ENCODE measurements at places on chromosomes 6 and 20.

GRCh38 chr20:50320901-50321796 is 130.5 kb downstream of the CEBPB start:
- DNase-seq, result no peak

GRCh38 chr6:108222064-108222463 is 38.8 kb downstream of the SNX3 start:
- DNase-seq, result no peak

GRCh38 chr6:11278207-11278559 is 45.7 kb upstream of the NEDD9 start:
- no peak for DNase-seq

DNA sequence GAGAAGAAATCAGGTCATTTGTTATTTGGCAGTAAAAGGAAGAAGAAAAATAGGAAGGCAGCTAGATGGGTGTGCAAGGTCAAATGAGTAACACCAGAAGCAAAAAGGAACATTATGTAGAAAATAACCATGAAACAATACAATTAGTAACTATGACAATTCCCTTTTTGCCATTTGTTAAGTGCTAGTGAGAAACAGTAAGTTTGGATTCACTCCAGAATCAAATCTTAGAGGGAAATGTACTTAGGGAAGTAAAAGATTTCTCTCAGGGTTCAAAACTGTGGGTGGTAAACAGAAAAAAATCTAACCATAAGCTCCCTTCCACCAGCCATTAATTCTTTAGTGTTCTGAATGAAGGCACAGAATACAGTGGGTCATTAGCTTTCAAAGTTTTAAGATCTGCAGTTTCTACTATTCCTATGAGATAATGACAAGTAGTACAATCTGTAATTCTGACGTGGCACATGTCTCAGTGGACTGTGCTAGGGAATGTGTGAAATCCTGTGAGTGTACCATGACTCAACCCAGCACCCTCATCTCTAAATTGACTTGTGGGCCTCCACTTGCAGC is 17.1 kb downstream of the REPS1 start:
- no peak for DNase-seq

GRCh38 chr6:118813775-118814174 is 80.2 kb upstream of the ASF1A start:
- DNase-seq, result no peak

GRCh38 chr20:934186-934840 is 18.2 kb upstream of the ANGPT4 start:
- DNase-seq, result no peak

- no peak for DNase-seq
Measured at GRCh38 chr20:46023148-46023484, 5.9 kb upstream of the SLC12A5 start.

DNA sequence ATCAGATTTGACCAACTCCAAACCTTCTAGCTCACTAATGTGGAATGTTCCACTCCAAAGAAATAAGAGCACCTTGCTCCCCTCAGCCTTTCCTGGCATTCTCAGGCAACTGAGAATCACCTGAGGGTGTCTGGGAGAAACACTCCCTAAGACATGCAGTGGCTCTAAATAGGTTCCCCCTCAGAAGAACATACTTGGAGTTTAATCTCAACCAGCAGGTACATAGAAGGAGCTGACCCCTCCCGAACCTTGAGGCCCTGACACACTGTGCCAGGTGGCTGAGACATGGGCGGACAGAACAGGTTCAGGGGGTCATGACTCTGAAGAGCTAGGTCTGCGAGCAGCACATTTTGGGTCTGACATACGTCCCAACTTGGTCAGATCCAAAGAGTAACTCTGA is 107.6 kb upstream of the MAP3K4 start:
- no peak for DNase-seq

DNA sequence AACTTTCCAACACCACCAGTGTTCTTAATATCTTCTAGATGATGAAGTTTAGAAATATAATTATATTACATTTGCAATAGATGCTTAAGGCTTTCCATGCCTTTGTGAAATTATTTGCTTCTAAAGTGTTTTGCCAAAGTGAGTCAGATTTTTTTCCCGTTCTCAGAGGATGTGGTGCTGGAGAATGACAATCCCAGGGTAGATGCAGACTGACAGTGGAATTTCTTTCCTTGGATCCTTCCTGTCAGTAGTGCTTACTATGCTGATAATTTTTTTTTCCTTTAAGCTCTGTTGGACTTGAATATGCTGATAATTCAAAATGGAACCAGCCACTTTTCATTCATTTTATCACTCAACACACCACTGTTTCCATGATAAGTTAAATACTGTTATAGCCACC is 59.9 kb upstream of the SOX4 start:
- no peak for DNase-seq

DNA sequence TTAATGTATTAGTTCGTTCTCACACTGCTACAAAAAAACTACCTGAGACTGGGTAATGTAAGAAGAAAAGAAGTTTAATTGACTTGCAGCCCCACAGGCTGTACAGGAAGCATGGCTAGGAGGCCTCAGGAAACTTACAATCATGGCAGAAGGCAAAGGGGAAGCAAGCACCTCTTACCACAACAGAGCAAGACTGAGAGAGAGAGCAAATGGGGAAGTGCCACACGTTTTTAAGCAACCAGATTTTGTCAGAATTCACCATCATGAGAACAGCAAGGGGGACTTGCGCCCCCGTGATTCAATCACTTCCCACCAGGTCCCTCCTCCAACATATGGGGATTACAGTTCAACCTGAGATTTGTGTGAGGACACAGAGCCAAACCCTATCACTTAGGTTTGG is 70.8 kb upstream of the SRSF6 start:
- DNase-seq, result no peak

DNA sequence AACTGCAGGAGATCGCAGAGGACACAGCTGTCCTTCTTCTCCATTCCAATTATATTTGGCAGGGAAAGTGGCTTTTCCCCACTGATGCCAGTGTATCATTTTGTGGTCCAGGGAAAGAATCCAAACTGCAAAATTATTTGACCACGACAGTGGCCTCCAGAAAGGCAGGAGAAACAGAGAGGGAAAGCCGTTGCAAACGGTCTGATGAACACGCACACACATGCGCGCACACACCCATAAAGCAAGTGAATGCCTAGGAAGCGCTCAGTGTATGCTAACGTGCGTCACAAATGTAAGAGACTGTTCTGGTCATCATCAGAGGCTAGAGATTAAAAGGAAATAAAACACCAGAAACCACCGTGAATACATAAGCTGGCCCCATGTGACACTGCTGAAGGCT is 54.0 kb downstream of the NPEPL1 start:
- DNase-seq, result no peak

GRCh38 chr6:13156381-13156780 is 172.0 kb downstream of the TBC1D7 start:
- no peak for DNase-seq

DNA sequence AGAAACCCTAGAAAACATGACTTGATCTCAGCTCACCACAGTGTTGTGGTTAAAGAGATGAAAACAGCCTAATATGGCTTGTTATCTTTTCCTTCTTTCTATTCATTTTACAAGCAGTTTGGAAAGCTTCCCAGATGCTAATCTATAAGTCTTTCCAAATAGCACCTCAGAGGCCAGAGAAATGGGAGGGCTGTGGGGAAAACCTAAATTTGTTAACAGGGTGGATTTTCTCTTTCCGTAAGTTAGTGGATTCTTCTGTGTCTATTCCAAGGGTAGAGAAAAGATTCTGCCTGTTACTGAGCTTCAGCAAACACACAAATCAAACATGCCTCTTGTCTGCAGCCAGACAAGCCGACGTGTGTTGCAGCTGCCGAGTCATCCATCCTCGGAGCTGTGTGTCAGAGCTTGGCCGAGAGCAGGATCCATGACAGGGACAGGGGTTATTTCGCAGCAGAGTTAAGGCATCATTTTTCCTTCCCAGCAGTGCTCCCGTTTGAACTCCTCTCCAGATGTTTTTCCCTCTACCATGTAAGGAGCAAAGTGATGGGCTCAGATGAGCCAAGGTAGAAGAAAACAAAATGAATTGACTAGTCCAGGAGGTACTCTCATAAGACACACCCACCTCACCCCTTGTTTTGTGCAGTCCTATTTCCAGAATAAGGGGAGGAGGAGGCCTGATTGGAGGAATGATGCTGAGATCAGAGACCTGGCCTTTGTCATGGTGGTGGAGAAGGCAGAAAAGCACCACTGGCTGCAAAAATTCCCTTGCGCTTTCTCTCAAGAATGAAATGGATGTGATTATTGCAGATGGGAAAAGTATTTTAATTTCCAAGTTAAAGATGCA is 560.0 kb downstream of the C6orf118 start:
- DNase-seq, result no peak

DNA sequence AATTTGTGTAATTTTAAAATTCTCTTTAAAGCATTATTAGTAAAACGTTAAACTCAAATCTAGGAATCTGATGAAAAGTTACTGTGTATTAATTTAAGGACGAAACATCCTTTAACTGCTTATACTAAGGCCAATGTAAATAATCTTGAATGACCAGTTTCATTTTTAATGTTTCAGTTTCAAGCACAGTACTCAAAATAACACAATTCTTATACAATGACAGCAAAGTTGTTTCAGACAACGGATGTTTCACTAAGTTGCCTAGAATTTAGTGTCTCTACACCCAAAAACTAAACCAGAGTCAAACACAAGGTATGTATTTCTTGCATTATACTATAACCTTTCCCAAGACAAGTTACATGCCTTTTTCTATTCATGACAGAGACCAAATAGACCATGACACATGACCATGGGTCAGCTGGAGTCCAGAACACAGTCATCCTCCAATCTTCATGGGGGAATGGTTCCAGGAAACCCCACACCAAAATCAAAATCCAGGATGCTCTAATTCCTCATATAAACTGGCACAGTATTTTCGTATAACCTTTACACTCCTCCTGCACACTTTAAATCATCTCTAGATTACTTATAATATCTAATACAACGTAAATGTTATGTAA is 7.7 kb downstream of the PHIP start:
- DNase-seq, result no peak

DNA sequence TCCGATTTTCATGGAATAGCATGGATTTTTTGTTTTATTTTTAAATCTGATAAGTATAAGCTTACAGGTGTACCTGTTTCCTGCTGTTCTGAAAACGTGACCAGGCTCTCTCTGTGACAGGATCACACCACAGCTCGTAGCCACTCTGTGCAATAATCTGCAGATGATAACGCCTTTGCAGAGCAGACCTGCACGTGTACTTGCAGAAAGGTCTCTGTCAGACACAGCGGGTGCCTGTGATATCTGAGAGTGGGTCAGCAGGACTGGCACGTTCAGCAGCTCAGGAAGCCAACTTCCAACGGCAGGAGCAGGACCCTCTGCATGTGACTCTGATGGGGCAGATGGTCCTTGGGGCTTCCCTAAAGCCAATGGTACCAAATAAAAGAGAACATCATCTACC is 68.6 kb upstream of the HDDC2 start:
- no peak for DNase-seq

DNA sequence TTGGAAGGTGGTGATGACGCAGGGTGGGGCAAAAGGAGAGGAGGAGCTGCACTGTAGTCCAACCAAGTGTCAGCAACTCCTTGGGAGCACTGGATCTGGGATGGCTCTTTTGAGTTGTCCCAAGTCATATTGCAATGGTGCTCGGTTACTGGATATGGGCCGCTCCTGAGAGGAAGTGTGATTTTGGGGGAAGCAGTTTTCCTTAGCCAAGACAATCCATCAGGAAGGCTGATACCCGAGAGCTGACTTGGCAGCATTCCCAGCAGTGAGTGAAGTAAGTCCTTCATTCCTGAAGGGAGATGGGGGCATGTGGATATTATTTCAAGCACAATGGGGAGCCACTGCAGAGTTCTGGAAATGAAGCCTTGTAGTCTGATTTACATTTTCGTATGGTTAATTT is 354.1 kb downstream of the RFPL4B start:
- no peak for DNase-seq

- no peak for DNase-seq
Measured at GRCh38 chr6:41798901-41799558, 11.5 kb downstream of the TOMM6 start.

DNA sequence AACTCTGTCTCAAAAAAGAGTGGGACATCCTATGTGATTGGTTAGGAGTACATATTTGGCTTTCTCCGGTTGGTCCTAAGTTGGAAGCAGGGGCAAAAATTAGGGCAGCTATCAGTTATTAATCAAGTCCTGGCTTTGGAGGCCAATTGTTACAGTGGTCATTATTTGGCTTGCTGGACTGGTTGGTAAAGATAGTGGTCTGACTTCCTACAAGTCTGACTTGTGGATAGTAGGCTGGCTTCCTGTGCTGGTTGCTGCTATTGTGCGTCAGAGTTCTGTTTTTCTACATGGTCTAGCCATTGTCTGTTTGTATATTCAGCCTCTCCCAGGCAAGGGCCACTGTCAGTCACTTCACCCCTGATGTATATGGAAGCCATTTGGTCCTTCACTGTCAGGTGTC is 7.0 kb downstream of the ACOT8 start:
- DNase-seq, result no peak

DNA sequence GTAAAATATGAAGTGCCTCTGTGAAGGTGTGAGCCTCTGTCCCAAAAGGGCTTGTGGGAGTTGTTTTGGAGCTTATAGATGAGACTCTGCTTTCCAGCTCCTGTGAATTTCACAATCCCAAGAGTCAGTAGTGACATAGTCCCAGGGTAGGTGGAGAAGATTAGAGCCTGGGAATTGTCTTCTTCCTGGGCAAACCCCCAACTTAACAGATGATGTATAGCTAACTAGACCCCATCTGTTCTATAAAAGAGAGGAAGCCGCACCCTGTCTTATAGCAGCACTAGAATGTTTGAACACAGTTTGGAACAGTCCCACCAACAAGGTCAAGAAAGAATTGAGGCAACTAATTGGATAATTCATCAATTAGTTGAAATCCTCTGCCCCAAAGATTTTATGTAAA is 294.7 kb downstream of the ZNF217 start:
- DNase-seq, result no peak

DNA sequence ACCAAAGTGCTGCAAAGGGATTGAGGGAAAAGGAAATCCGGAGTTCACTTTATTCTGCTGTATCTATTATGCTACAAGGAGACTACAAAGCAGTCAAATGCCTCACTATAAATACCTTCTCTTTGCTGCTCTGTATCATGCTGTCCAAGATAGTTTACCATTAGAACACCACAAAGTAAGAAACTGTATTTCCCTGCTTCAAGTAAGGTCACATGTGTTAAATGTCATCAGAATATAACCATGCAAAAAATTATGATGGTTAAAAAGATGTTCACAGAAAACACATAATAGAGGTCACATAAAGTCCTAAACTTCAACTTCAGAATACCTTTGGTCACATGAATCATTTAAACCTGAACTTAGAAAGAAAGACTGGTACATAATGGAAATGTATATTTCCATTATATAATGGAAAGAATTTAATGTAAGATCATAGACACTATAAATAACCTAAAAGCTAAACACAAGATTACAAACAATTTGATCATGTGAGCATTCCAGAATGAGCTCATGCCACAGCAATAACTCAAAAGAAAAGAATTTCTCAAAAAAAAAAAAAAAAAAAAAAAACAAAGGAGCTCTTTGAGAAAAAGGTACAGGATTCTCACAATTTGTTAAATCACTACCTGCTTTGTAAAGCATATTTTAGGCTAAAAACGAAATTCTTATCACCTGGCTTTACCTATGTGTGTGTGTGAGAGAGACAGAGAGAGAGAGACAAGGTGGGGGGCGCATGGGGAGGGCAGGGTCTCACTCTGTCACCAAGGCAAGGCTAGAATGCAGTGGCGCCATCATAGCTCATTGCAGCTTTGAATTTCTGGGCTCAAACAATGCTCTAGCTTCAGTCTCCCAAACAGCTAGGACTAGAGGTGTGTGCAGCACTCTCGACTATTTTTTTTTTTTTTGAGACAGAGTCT is 58.7 kb downstream of the KIF13A start:
- no peak for DNase-seq
